CD8-positive, alpha-beta memory T cell (primary cell): ENCODE measurements at places on chromosomes 1 and 21.

GRCh38 chr1:206633708-206634121 lies 1.6 kb upstream of the DYRK3 start:
- H3K27ac ChIP-seq = no peak overlapping the region
- H3K4me3 ChIP-seq = no peak overlapping the region
- peaks cover 13% of the 10 kb centered on the region for H3K4me1 ChIP-seq

DNA sequence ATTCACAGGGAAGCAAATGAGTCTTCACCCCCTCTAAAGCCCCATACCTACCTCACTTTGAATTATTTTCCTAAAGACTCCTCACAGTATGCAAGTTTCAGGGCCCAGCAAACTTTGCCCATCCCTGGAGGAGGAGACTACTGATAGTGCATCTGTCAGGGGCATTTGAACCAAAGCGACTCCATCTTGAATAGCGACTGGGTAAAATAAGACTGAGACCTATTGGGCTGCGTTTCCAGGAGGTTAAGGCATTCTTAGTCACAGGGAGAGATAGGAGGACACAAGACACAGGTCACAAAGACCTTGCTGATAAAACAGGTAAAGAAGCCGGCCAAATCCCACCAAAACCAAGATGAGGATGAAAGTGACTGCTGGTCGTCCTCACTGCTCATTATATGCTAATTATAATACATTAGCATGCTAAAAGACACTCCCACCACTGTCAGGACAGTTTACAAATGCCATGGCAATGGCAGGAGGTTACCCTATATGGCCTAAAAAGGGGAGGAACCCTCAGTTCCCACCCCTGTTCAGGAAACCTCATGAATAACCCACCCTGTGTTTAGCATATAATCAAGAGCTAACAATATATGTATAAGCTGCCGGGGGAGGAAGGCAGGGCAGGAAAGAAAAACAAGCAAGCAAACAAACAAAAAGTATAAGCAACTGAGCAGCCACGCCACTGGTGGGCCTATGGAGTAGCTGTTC lies 3.3 kb upstream of the PKNOX1 start:
- H3K27me3 ChIP-seq = no peaks in the 10 kb centered on the region
- H3K36me3 ChIP-seq = no peaks in the 10 kb centered on the region
- DNase-seq = no peak
- peak overlapping the region; percentile 80 for H3K27ac ChIP-seq
- peaks cover 17% of the 10 kb centered on the region for H3K4me1 ChIP-seq

DNA sequence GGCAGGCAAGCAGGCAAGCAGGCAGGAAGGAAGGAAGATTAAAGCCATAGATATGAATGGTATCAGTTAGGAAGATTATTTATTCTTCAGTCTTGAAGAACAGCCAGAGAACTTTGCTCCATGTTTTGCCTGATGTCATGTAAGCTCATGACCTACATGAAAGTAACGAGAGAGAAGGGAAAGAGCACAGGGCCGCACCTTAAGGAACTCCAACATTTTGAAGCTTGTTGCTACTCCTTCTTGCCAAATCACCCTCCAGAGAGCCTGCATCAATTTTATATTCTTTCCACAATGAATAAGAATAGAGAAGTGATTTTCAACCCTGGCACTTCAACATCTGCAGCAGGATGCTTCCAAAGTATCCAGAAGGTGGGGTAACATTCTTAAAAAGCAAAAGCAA lies 78.0 kb upstream of the EFHD2 start:
- no peaks in the 10 kb centered on the region for H3K36me3 ChIP-seq
- no peak overlapping the region for H3K4me3 ChIP-seq
- H3K27ac ChIP-seq = no peak overlapping the region
- H3K27me3 ChIP-seq = no peaks in the 10 kb centered on the region

DNA sequence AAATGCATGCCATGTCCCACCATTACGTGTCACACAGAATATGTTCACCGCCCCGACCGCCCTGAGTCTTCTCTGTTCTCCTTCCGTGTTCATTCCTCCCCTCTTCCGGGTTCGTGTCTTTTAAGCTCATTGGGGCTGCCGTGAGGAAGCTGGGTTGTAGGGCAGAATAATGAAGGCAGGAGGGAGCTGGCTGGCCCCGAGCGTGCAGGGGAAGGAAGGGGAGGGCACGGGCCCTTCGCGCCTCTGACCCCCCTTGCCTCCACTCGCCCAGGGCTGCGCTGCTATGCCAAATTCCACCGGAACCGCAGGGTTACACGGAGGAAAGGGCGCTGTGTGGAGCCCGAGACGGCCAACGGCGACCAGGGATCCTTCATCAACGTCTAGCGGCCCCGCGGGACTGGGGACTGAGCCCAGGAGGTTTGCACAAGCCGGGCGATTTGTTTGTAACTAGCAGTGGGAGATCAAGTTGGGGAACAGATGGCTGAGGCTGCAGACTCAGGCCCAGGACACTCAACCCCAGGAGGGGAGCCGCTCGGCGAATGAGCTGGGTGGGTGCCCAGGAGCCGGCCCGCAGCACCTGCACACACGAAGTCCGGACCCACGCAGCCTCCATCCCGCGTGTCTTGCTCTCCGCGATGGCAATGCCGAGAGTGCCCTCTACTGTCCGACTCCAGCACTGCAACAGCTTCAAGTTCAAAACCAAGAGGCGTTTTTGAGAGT lies 16.5 kb upstream of the AGTRAP start:
- DNase-seq = peak; percentile 80
- peaks cover 12% of the 10 kb centered on the region for H3K4me1 ChIP-seq
- peak overlapping the region; percentile 63 for H3K4me3 ChIP-seq
- H3K36me3 ChIP-seq = no peaks in the 10 kb centered on the region
- H3K27me3 ChIP-seq = no peaks in the 10 kb centered on the region
- H3K27ac ChIP-seq = peak overlapping the region; percentile 51

DNA sequence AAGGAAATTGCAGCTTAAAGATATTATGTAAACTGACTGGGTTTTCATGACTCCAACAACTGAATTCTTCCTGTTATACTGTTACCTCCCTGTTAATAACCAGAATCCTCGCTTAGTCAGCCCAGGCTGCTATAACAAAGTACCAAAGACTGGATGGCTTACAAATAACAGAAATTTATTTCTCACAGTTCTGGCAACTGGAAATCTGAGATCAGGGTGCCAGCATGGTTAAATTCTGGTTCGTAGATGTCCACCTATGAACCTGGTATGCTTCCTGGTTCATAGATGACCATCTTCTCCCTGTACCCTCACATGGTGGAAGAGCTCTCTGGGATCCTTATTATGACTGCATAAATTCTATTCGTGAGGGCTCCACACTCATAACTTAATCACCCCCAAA lies 8.1 kb upstream of the TCHHL1 start:
- peaks cover 3% of the 10 kb centered on the region for H3K27me3 ChIP-seq
- DNase-seq = no peak
- H3K4me1 ChIP-seq = no peaks in the 10 kb centered on the region
- no peaks in the 10 kb centered on the region for H3K36me3 ChIP-seq

DNA sequence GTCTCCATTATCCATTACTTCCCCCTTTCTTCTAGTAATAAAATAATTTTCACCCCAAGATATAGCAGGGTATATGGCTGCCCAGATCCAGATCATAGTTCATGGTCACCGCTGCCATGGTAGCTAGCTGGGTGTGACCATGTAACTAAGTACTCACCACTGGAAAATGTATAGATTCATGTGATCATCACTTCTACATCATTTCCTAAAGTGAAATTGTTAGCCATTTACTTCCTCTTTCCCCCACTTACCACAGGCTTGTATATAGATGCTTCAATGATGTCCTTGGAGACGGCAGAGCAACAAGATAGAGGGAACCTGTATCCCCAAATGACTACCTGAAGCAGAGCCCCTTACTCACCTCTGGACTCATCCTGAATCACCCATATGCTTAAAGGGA lies 22.7 kb upstream of the EYA3 start:
- H3K27me3 ChIP-seq = no peaks in the 10 kb centered on the region
- H3K27ac ChIP-seq = no peak overlapping the region
- H3K4me1 ChIP-seq = peaks cover 10% of the 10 kb centered on the region
- H3K36me3 ChIP-seq = no peaks in the 10 kb centered on the region

DNA sequence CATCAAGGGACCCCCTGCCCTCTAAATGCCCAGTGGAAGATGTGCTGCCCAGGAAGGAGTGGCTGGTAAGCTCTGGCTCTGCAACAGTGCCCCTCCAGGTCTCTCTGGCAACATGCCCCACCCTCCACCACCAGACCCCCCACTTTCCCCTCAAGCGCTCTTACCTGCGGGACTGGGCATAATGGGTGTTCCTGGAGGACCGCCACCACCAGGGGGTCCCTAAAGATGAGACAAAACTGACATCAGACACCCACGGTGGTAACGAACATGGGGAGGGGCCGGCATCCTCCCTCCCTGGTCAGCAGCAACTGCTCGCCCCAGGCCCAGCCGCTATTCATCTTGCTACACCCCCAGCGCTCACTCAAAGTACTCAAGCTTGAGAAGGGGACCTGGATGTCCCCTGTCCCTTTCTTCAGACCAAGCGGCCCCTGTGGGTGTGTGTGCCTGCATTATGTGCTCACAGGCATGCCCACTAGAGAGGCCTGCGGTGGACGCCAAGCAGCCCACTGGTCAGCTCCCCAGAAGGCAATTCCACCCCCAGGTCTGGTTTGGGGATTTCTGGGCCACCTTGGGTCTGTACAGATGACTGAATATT lies 40.9 kb downstream of the MRPL37 start:
- no peak for DNase-seq
- H3K4me3 ChIP-seq = no peak overlapping the region
- no peaks in the 10 kb centered on the region for H3K27me3 ChIP-seq
- peaks cover 25% of the 10 kb centered on the region for H3K36me3 ChIP-seq
- no peak overlapping the region for H3K27ac ChIP-seq
- H3K4me1 ChIP-seq = no peaks in the 10 kb centered on the region

DNA sequence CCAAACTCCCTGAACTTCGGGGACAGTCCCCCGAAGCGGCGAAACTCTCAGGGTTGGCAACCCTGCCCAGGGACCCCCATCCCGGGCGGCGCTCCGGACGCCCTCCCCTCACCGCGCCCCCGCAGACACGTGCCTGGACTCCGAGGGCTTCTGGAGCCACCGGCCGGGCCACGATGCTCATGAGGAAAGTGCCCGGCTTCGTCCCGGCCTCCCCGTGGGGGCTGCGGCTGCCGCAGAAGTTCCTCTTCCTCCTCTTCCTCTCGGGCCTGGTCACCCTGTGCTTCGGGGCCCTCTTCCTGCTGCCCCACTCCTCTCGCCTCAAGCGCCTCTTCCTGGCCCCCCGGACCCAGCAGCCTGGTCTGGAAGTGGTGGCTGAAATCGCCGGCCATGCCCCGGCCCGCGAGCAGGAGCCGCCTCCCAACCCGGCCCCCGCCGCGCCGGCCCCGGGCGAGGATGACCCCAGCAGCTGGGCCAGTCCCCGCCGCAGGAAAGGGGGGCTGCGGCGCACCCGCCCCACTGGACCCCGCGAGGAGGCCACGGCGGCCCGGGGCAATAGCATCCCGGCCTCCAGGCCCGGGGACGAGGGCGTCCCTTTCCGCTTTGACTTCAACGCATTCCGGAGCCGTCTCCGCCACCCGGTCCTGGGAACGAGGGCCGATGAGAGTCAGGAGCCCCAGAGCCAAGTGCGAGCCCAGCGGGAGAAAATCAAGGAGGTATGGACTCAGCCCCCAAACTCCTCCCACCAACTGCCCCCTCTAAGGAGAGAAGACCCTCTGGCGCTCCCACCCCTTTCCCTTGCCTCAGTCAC lies 1.2 kb downstream of the MAN1C1 start:
- peaks cover 61% of the 10 kb centered on the region for H3K4me1 ChIP-seq
- DNase-seq = no peak
- H3K36me3 ChIP-seq = no peaks in the 10 kb centered on the region
- no peak overlapping the region for H3K27ac ChIP-seq
- no peaks in the 10 kb centered on the region for H3K27me3 ChIP-seq
- H3K4me3 ChIP-seq = peak overlapping the region; percentile 45

DNA sequence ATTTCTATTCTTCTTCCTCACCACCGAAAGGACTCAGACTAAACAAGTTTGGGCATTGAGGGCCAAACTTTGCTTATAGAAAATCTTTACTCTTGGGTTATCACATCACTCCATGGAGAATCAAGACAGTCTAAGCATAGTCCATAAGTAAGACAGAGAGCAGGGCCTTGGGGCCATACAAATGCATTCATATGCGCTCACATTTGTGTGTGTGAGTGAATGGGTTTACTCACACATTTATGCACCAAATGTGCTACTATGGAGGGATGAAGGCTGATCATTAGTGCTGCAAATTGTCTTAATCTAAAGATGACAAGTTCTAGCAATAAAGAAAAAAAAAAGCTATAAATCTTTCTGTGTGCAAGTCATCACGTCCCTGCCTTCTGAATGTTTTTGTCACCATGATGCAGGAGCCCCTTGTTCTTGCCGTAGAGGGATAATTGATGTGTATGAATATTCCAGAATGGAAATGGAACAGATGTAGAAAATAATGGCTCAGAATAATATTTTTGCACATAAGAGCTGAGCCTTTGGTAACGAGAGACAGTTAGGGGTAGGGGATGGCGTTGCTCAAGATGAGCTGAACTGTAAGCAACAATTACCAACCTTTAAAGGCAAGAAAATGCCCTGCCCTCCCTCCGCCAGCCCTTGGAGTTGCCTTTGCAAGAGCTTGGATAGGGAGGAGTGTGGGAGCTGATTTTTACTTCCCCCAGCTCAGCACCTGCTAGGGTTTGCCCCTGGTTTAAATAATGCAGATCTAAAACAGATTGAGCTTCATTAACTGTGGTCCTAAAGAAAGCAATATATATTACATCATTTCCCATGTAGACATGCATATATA lies 52.3 kb upstream of the IKBKE start:
- H3K36me3 ChIP-seq = peaks cover 6% of the 10 kb centered on the region
- no peaks in the 10 kb centered on the region for H3K4me1 ChIP-seq
- DNase-seq = no peak
- no peak overlapping the region for H3K27ac ChIP-seq
- H3K27me3 ChIP-seq = no peaks in the 10 kb centered on the region
- no peak overlapping the region for H3K4me3 ChIP-seq

- H3K27ac ChIP-seq = peak within 1 kb of the TSS; percentile 60
- peaks cover 14% of the 10 kb centered on the region for H3K4me1 ChIP-seq
Observed at GRCh38 chr1:41241749-41242341, at the start of gene SCMH1. Gene SCMH1, minus strand, starts transcription at chr1:41242306. Its CDS starts 56,173 bp downstream, at chr1:41186133.

- no peaks in the 10 kb centered on the region for H3K36me3 ChIP-seq
- no peak overlapping the region for H3K4me3 ChIP-seq
- no peak overlapping the region for H3K27ac ChIP-seq
Observed at GRCh38 chr1:53276153-53276901, 38.0 kb upstream of the MAGOH start.

- no peaks in the 10 kb centered on the region for H3K27me3 ChIP-seq
- no peak for DNase-seq
- H3K27ac ChIP-seq = peak overlapping the region; percentile 10
- peak overlapping the region; percentile 83 for H3K4me3 ChIP-seq
Observed at GRCh38 chr21:35043549-35043948, 5.6 kb downstream of the RUNX1 start.

DNA sequence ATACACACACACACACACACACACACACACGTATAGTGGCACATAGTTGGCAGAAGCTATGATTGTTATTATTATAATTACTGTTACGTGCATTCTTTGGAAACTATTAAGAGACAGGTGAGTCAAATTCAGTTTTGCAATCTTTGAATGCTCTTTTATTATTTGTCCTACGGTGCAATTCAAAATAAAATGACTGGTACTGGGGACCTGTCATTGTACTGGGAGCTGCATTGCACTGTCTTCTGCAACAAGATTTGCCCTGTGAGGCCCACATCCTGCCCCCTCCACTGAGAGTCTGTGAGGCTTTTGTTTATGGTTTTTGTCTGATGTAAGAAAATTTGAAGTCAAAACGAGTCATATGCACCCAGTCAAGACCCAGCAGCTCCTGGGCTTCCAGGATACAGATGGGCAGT lies 1.9 kb downstream of the LY9 start:
- H3K4me3 ChIP-seq = peak overlapping the region; percentile 80
- H3K27me3 ChIP-seq = no peaks in the 10 kb centered on the region
- peaks cover 3% of the 10 kb centered on the region for H3K36me3 ChIP-seq

- H3K4me1 ChIP-seq = no peaks in the 10 kb centered on the region
- no peak overlapping the region for H3K4me3 ChIP-seq
- DNase-seq = no peak
- no peaks in the 10 kb centered on the region for H3K27me3 ChIP-seq
- no peaks in the 10 kb centered on the region for H3K36me3 ChIP-seq
Observed at GRCh38 chr1:7670334-7671145, 100.6 kb upstream of the VAMP3 start.
